Amygdala (tissue), 56 donors: ENCODE measurements at places on chromosomes 13 and 19.

DNA sequence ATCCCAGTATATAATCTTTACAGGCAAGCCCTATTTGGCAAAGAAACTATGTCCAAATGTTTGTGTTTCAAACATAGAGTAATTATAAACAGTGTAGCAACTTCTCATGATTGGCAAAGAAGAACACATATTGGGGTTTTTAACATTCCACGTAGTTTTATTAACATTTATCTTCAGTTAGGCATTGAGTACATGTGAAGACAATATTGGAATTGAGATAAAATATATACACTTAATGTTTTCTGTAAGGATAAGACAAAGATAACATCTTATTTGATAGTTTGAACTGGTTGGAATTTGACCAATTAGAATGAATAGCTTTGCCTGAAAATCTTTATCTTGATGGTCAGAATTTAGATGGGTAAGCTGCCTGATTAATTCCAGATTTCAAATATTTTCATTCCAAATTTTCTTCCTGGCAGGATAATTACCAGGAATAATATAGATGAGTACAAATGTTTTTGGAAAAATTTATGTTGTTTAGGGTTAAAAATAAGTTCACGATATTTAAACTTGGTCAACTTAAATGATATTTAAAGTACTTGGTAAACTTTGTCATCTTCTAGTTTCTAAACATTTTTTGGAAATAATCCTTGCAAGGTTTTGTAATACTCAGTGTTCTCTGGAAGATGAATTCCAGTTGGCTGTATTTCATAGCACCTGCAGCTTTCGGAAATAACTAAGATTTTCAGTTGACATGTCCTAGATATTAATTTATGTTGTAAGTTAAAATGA, 536.5 kb upstream of the SPRY2 start:
- no peak for DNase-seq

- no peak for DNase-seq
Observed at GRCh38 chr13:26943748-26944147, 183.2 kb upstream of the GPR12 start.

- DNase-seq, result no peak
Observed at GRCh38 chr13:27005976-27006518, 165.6 kb downstream of the USP12 start.

GRCh38 chr19:4977299-4978174, 8.6 kb downstream of the KDM4B start:
- DNase-seq, result no peak

GRCh38 chr19:14477418-14478112, 2.4 kb upstream of the PTGER1 start:
- DNase-seq, result no peak

GRCh38 chr13:46539231-46539630, 13.7 kb upstream of the LRCH1 start:
- DNase-seq, result no peak

DNA sequence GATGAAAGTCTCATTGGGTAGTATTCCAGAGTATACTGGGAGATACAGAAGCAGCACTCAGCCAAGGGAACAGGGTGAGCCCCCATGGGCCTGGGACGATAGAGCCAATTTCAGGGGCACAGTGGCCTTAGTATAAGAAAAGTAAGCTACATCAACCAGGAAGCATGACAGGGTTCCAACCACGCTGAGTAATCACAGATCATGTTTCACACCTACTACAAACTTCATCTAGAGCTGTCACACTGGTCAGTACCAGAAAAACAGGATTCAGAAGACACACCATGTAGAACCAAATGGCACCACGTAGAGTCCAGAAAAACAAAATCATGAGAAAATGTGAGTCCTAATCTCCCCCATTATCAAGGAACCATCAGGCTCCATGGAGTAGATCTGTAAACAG, 1292.4 kb upstream of the MIR17HG start:
- DNase-seq, result no peak

DNA sequence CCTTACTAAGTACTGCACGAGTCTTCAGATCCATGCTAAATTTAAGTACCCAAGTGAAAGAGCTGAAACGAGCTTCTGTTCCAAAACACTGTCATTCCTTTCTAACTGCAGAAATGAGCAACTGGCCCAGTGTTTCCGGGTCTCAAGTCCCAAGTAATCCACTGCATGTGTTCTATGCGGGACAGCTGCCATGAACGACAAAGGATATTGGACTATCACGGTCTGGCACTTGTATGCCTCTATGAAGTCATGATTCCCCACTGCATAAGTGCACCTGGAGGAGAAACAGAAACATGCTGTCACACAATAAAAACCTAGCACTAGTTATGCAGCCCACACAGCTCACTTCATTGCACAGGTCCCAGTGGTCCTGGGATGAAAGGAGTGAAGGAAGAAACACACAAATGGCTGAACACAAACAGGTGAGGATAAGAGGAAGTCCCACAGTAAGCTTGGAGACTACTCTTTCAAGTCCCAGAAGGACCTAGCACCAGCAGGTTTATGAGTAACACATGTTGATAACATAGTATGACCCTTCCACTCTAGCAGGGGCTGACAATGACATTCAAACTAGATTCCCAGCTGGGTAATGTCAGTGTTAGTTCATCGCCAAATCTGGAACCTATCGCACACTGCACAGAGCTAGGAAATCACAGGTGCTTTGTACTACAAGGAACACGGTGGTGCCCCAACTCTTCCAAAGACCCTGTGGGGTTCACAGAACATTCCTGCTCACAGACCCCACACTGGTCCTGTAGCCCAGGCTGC, 11.3 kb downstream of the PCID2 start:
- DNase-seq, result no peak

- no peak for DNase-seq
Observed at GRCh38 chr13:28478127-28478526, 16.8 kb downstream of the FLT1 start.

DNA sequence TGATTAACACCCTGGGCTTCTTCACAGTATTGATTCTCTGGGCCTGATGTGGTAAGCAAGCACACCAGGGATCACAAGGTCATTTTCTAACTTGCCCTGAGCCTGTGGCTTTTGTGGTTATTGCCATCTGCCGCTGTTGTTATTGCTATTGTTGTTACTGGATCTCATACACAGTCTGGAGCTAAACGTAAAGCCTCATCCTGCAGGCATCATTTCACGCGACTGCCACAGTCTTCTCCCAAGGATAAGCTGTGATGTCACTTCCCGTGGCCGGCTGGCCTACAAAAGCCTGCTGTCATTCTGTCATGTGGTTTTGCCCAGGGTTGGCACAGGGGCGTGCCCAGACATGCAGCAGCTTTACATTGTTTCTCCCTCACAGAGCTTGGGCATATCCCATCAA, 154.0 kb upstream of the GPR12 start:
- peak; percentile 2 for DNase-seq

DNA sequence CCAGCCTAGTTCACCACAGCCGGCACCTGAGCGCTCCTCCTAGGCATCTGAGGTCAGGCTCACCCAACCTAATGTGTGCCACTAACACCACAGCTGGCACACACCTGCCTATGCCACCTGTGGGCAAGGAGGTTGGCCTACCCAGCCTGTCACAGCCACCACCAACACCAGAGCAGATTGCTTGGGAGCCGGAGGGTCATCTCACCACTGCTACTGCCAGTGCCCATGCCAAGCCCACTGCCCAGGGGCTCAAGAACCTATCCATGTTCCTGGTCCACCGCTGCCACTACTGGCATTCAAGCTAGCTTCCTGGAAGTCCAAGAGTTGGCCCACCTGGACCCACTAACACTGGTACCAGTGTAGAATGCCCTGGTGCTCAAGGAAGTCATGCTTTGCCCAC, 42.5 kb downstream of the F2RL3 start:
- DNase-seq, result no peak

GRCh38 chr19:1006711-1007398, 6.6 kb downstream of the GRIN3B start:
- DNase-seq, result no peak

GRCh38 chr19:48461982-48462655, 6.7 kb downstream of the KCNJ14 start:
- no peak for DNase-seq

DNA sequence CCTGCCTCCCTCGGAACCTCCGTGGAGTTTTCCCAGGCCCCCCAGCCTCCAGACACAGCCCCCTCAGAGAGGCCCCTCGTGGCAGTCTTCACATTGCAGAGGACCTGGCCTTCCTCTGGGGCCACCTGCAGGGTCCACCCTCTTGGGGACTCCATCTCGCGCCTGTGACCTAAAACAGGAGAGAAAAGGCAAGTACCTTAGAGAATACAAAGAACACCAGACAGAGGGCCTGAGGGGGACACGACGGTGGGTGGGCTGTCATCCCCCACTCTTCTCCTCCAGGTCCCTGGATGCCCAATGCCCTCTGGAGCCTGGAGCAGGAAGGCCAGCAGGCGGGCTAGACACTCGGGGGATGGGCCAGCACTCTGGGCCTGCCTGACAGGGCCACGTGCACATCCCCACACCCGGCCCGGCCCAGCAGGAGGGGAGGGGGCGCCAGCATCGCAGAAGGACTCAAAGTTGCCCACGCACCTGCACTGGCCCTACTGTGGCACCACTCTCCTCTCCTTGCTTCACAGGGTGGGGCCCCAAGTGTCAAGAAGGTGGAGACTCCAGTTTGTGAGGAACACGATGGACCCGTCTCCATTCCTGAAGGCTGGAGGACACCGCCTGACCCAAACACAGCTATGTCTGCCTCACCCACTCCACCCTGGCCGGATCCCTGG, 4.3 kb upstream of the A1BG start:
- DNase-seq, result no peak

DNA sequence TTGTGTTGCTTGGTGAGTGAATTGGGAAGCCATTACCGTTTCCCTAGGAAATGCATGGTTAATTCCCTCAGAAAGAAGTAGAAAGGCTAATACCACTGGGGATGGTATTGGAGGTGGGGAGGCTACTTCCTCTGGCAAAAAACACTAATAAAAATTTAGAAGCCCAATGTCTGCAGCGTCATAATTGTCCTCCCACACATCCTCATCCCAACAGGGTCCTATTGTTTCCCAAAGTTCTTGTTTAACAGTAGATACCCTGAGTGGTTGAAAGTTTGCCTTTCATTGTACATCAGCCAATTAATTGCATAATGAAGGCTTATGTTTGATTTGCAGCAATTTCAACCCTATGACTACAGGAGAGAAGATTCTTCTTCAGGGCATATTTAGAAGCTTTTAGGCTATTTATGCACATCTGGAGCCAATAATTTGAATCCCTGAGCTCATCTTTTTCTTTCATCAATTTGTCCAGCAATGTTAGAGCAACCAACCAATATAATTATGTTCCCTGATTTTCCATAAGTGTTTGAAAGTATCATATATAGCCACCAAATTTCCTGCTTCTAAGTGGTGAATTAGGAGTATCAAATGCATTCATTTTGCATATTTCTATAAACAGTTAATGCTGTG, 491.0 kb downstream of the SLITRK5 start:
- no peak for DNase-seq

- no peak for DNase-seq
Observed at GRCh38 chr13:47109028-47109427, 212.2 kb upstream of the HTR2A start.

GRCh38 chr13:86892330-86892729, 778.8 kb upstream of the SLITRK5 start:
- no peak for DNase-seq

DNA sequence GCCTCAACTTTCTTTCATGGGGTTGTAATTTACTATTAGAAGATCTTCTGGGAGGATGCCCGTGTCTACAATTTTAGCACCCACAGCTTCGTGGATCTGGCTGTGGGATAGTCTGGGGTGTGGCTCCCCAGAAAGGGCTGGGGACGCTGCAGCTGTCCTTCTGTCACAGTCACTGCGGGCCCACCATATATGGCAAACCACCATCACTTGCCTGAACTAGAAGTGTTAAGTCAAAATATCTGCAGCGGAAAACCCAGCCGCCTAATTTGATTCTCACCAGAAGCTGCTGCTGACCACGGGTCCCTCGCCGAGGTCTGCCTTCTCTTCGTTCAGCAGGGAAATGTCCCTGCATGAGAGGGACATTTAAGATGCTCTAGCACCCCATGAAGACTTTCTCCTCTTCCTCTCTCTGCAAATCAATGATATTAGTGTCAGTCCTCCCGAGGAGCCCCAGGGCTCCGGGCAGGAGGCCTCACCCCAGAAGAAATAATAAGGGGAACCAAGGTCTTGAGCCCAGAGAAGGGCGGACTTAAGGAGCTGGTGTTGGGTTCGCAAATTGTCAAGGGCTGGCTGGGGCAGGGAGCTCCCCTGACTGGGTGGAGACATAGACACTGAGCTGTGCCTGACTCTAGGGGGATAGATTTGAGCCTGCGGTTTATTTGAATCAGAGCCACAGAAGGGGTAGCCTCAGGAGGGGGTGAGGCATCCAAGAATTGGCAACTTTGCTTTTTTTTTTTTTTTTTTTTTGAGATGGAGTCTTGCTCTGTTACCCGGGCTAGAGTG, 3.0 kb upstream of the MATK start:
- no peak for DNase-seq

- DNase-seq, result no peak
Observed at GRCh38 chr13:78183732-78184131, 265.1 kb upstream of the EDNRB start.

GRCh38 chr19:15200553-15201364, at the start of gene NOTCH3:
Gene NOTCH3, minus strand, starts transcription at chr19:15200995. Its CDS starts 90 bp downstream, at chr19:15200905.
- DNase-seq, result no peak

DNA sequence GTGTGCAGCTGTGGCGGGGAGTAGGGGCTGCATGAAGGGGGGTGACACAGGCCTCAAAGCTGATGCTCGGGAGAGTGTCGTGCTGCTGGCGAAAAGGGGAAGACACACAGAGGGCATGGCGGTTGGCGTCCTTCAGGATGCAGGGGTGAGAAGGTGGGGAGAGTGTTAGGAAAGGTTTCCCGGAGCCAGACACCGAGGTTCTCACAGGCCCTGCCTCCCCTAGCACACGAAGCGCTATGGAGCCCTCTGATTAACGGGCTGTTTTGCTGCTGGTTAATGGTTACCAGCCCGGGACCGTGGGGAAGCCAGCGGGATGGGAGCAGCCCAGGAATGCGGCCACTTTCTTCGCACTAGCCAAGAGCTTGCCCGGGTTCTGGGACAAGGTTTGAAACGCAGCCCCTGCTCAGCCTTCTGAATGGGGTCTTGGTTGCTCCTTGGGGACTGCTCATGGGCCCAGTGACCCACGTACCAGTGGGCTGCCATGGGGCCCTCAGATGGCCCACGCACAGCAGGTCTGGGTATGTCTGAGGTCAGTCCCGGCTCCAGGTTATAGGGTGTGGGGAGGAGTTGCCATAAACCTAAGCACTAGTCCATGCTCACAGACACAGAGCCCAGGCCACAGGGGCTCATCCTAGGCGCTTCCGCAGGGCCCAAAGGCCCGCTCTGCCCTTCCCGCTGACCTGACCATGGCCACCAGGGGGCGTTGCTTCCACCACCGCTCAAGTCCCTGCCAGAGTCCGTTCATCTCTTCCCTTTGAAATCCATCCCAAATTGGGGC, 31.3 kb upstream of the ISYNA1 start:
- DNase-seq, result no peak

DNA sequence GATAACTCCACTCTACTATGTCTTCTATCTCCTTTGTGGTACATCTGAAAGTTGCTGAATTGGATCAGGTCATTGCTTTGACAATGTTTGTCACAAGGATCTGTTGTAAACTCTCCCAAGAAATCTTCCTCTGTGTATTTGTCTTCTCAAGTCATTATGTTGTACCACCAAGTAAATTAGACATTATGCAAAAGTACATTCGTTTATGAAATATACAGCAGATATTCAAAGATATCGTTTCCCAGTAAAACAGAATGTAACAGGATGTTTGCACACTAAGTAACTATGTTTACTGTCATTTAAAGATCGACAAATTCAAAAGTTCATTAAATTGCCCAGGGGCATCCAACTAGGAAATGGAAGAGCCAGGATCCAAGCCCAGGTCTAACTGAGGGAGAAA, 739.4 kb downstream of the EFNB2 start:
- no peak for DNase-seq
